ENCODE measurements at places on chromosomes 6 and 20. TPM values are rescaled to one million over a fixed set of nuclear protein-coding genes. Genes with fewer than 3 reads are reported as not detected.

- no peaks in the 10 kb centered on the region for H3K36me3 ChIP-seq
- no peaks in the 10 kb centered on the region for H3K27me3 ChIP-seq
- DNase-seq, result no peak
- no peaks in the 10 kb centered on the region for H3K4me1 ChIP-seq
Observed at GRCh38 chr6:91573826-91574416, 987.0 kb upstream of the MAP3K7 start.

GRCh38 chr20:25725639-25726038 is 29.0 kb upstream of the ZNF337 start:
- H3K27ac ChIP-seq, result no peak overlapping the region
- H3K4me1 ChIP-seq, result no peaks in the 10 kb centered on the region
- H3K27me3 ChIP-seq, result no peaks in the 10 kb centered on the region

GRCh38 chr6:112204350-112204706 is 50.0 kb downstream of the LAMA4 start:
- DNase-seq, result no peak
- H3K36me3 ChIP-seq, result no peaks in the 10 kb centered on the region
- no peaks in the 10 kb centered on the region for H3K27me3 ChIP-seq
- no peak overlapping the region for H3K4me3 ChIP-seq

GRCh38 chr20:56624786-56625681 is 4.1 kb upstream of the TFAP2C start:
- H3K36me3 ChIP-seq, result no peaks in the 10 kb centered on the region
- H3K27ac ChIP-seq, result no peak overlapping the region
- no peaks in the 10 kb centered on the region for H3K4me1 ChIP-seq
- DNase-seq, result no peak
- H3K27me3 ChIP-seq, result no peaks in the 10 kb centered on the region
- no peak overlapping the region for H3K4me3 ChIP-seq

DNA sequence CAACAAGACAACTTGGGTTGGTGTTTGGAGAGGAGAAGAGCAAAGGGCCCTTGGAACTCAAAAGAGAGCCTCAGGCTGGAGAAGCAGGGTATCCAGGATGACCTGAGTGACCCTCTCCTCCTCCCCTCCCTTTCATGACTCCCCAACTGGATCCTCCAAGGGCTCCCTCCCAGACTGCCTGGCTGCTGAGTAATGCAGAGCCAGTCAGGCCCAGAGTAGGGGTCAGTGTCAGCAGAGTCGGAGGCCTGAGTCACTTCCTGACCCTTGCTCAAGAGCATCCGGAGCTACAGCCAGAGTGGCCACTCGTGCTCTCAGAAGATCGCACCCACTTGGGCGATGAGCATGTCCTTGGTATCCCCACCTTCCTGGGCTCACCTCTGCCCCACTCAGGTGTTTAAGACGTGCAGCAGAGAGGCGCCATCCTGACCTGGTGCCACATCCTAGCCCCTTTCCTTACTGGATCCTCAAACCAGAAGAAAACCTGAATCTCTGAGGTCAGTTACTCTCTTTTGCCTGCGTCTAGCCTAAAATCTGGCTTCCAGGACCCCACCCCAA is 2.8 kb upstream of the MAPK13 start:
- no peak overlapping the region for H3K4me3 ChIP-seq
- no peak overlapping the region for H3K27ac ChIP-seq
- DNase-seq, result no peak
- no peaks in the 10 kb centered on the region for H3K27me3 ChIP-seq
- peaks cover 35% of the 10 kb centered on the region for H3K4me1 ChIP-seq
- no peaks in the 10 kb centered on the region for H3K36me3 ChIP-seq

The RANBP9 gene
- total RNA-seq, result 17.5 TPM

DNA sequence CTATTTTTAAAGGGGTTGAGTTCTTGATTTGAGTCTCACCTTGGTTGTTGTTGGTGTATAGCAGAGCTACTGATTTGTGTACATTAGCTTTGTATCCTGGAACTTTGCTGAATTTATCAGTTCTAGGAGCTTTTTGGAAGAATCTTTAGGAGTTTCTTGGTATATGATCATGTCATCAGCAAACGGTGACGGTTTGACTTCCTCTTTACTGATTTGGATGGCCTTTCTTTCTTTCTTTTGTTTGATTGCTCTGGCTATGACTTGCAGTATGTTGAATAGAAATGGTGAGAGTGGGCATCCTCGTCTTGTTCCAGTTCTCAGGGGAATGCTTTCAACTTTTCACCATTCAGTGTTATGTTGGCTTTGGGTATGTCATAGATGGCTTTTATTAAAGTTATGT is 64.0 kb downstream of the CDYL start:
- no peaks in the 10 kb centered on the region for H3K27me3 ChIP-seq
- no peak overlapping the region for H3K27ac ChIP-seq
- H3K36me3 ChIP-seq, result no peaks in the 10 kb centered on the region
- H3K4me1 ChIP-seq, result no peaks in the 10 kb centered on the region

Measured in Karpas-422 (cell line).